ENCODE measurements at places on chromosomes 1 and 21. TPM values are rescaled to one million over a fixed set of nuclear protein-coding genes. Genes with fewer than 3 reads are reported as not detected.
A peak's percentile ranks its signal among the peaks of the same experiment; 100 is the strongest.

DNA sequence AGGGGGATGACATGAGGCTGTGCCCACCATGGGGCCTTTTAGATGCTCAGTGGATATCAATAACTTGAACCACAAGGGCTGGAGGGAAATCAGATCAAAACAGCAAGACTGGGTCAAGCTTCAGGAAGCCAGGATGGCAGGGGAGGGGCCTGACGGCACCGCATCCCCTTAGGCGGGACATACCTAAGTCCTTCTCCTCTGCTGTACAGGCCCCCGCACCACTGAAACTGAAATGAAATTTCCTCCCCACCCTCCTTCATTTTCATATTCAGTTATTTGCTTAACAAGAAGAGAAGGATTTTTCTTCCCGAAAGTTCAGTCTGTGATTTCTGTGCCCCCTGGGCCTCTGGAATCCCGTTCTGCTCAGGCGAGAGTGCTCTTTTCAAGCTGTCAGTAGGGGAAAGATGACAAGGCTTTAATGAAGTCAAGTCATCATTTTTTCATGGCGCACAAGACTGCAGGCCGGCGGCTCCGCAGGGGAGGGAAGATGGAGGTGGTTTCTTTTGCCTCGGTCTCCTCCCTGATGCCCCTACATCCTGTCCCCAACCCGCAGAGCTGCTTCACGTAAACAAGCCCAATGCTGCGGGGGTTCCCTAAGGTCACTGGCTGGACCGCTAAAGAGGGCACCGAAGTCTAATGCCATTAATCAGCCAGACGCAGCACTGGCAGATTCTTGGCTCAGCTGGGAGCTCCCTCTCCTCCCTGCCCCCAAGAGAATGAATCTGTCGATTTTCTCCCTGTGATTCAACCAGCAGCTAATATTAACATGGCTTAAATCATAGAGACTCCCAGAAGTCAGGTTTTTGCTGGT is 264.8 kb downstream of the C1orf94 start:
- H3K4me1 ChIP-seq: no peaks in the 10 kb centered on the region
- H3K4me3 ChIP-seq: no peak overlapping the region
- H3K27ac ChIP-seq: no peak overlapping the region
- H3K36me3 ChIP-seq: no peaks in the 10 kb centered on the region

DNA sequence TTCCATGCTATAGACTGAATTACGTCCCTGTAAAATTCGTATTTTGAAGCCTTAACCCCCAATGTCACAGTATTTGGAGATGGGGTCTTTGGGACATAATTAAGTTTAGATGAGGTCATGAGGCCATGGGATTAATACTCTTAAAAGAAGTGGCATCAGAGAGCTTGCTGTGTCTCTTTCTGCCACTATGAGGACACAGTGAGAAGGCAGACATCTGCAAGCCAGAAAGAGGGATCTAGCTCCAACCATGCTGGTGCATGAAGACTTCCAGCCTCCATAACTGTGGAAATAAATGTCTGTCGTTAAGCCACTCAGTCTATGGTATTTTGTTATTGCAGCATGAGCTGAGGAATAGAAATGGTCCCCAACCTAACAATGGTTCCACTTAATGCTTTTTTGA is 99.0 kb downstream of the LTN1 start:
- no peaks in the 10 kb centered on the region for H3K27me3 ChIP-seq
- H3K27ac ChIP-seq: no peak overlapping the region
- H3K36me3 ChIP-seq: no peaks in the 10 kb centered on the region
- no peaks in the 10 kb centered on the region for H3K4me1 ChIP-seq

DNA sequence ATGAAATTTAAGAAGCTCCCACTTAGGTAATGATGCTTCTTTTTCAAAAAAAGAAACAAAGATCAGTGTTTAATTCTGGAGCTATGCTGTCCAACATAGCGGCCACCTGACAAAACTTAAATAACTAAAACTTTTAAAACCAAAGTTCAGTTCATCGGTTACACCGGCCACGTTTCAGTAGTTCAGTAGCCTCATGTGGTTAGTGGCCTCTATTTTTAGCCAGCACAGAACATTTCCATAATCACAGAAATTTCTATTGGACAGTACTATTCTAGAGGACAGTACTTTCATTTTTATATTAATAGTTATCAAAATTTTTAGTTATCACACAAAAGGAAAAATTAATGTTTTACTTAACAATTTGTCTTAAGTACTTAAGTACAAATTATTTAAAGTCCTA is 141.0 kb downstream of the USP25 start:
- DNase-seq: no peak
- no peaks in the 10 kb centered on the region for H3K4me1 ChIP-seq
- H3K4me3 ChIP-seq: no peak overlapping the region
- H3K36me3 ChIP-seq: peaks cover 13% of the 10 kb centered on the region
- no peak overlapping the region for H3K27ac ChIP-seq

- DNase-seq: peak; percentile 54
- H3K27ac ChIP-seq: peak overlapping the region; percentile 85
- no peaks in the 10 kb centered on the region for H3K36me3 ChIP-seq
Measured at GRCh38 chr1:151327903-151328674, 873 bp upstream of the PI4KB start.

- DNase-seq: no peak
- peak overlapping the region; percentile 89 for H3K27ac ChIP-seq
- no peaks in the 10 kb centered on the region for H3K27me3 ChIP-seq
- peaks cover 4% of the 10 kb centered on the region for H3K4me1 ChIP-seq
- no peaks in the 10 kb centered on the region for H3K36me3 ChIP-seq
Measured at GRCh38 chr21:36079010-36079649, 9.3 kb downstream of the CBR1 start.

DNA sequence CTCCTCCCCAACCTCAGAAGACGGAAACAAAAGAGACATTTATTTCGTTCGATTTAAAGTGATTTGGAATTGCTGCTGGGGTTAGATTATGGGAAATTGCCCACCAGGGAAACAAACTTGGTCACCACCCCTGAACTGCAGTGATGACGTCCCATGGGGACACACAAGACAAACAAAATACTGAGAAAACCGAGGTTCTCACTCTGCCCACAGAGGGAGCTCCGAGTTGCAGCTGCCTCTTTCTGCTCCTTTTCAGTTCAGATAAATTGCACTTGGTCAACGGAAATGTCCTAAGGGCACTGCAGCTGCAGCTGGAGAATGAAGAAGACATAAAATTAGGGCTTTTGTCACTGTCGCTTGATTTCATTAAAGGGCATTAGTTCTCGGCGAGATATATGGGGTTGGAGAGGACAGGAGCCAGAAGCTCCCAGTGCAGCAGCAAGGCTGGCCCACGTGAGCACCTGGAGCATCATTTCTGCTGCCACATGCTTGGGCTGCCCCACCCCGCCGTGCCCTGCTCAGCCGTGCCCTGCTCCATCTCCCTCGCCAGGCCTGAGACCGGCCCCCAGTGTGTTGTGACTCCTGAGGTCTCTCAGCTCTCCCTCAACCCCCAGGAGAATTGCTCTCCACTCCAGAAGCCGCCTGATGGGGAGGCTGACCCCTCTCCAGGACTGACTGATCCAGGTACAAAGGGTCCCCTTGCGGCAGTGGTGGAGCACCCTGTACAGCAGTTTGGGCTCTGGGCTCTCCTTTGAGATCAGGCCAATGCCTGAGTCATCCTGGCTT is 231.7 kb upstream of the AJAP1 start:
- no peak overlapping the region for H3K27ac ChIP-seq
- no peaks in the 10 kb centered on the region for H3K27me3 ChIP-seq
- no peak overlapping the region for H3K4me3 ChIP-seq
- H3K36me3 ChIP-seq: no peaks in the 10 kb centered on the region
- H3K4me1 ChIP-seq: no peaks in the 10 kb centered on the region
- no peak for DNase-seq

DNA sequence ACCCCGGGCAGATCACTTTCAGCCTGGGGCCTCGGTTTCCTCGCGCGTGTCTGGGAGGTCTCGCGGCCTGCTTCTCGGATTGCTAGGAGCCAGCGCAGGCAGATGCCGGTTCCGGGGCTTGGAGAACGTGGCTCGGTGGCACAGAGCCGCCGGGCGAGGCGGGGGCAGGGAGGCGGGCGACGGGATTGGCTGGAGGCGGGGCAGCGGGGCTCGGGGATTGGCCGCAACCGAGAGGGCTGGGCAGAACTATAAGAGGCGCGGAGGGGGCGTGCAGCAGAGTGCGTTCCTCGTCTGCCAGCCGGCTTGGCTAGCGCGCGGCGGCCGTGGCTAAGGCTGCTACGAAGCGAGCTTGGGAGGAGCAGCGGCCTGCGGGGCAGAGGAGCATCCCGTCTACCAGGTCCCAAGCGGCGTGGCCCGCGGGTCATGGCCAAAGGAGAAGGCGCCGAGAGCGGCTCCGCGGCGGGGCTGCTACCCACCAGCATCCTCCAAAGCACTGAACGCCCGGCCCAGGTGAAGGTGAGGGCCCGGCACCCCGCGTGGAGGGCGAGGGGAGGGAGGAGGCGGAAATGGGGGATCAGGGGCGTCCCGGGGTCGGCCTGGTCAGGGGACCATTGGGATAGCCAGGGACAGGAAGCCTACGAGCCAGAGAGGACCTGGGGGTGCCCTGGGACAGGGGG is at the start of gene MFSD2A:
Gene MFSD2A (plus strand): TSS at position 276 of the 677 bp plus-strand sequence. CDS start 148 bp downstream, at position 424.
- no peaks in the 10 kb centered on the region for H3K27me3 ChIP-seq
- peaks cover 2% of the 10 kb centered on the region for H3K36me3 ChIP-seq
- peak; percentile 68 for DNase-seq
- peaks cover 31% of the 10 kb centered on the region for H3K4me1 ChIP-seq

GRCh38 chr1:19495799-19496526 is 10.6 kb upstream of the CAPZB start:
- H3K4me3 ChIP-seq: no peak overlapping the region
- no peaks in the 10 kb centered on the region for H3K4me1 ChIP-seq
- H3K27ac ChIP-seq: peak overlapping the region; percentile 31
- no peaks in the 10 kb centered on the region for H3K36me3 ChIP-seq
- DNase-seq: no peak

DNA sequence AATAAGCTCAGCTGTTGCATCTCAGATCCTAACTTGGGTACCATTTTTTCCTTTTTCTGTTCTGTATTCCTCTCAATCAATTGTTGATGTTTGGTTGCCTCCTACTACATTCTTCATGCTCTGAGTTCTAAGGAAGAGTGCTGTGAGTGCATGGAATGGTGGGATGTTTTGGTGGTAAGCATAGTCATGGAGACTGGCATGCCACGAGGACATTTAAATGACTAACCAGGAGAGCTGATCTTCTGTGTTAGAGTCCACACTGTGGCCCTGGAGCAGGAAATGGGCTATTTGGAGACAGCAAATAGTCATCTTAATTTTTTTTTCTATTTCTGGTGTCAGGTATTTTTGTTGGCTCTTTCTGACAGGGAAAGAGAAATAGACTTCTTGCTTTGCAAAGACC is 69.5 kb upstream of the HSD17B7 start:
- H3K36me3 ChIP-seq: no peaks in the 10 kb centered on the region
- DNase-seq: no peak
- H3K27me3 ChIP-seq: no peaks in the 10 kb centered on the region
- H3K4me3 ChIP-seq: no peak overlapping the region

- peaks cover 6% of the 10 kb centered on the region for H3K4me1 ChIP-seq
- DNase-seq: no peak
- peaks cover 8% of the 10 kb centered on the region for H3K36me3 ChIP-seq
- H3K27ac ChIP-seq: no peak overlapping the region
- H3K4me3 ChIP-seq: no peak overlapping the region
Measured at GRCh38 chr1:209844695-209845407, 17.1 kb downstream of the UTP25 start.

DNA sequence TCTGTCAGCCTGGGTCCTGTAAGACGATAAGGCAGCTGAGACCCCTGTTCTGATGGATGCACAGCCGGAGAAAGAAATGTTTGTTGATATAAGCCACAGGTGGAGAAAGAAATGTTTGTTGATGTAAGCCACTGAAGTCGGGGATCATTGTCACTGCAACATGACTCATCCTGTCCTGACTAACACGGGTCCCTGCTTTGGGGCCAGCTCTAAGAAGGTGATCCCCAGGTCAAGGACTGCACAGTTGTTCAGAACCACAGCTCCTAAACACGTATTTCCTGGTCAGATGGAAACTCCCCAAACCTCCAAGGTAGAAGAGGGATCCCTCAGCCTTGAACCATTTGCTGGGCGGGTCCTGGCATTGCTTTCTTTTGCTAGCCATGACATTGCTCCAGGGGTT is 86.4 kb upstream of the IGSF21 start:
- H3K27ac ChIP-seq: no peak overlapping the region
- H3K36me3 ChIP-seq: no peaks in the 10 kb centered on the region
- H3K27me3 ChIP-seq: peaks cover 17% of the 10 kb centered on the region
- no peaks in the 10 kb centered on the region for H3K4me1 ChIP-seq

- no peak overlapping the region for H3K27ac ChIP-seq
- H3K36me3 ChIP-seq: no peaks in the 10 kb centered on the region
Measured at GRCh38 chr1:26122988-26123973, 11.7 kb downstream of the PDIK1L start.

DNA sequence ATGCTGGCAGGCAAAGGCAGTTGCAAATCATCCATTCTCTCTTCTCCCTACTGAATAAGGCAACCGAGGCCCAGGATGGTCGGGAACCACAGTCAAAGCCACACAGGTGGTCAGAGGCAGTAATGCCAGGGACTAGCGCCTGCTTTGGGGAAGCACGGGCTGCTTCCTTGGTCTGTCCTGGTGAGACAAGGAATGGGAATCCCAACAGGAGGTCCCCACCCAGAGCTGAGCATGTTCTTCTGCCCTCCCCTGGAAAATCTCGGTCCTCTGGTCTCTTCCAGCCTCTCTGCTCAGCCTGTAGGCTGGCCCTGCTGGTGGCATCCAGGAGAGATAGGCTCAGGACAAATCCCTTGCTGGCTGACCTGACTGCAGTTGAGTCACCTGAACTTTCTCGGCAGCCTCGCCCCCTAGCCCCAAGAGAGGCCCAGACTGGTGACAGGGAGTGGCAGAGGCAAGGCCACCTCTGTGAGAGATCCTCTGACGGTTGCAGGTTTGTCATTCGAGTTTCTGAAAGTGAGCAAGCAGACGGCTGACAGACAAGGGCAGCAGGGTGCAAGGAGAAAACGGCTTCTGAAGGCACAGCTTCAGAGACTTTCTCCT is 5.8 kb downstream of the OLIG1 start:
- no peaks in the 10 kb centered on the region for H3K36me3 ChIP-seq
- H3K27me3 ChIP-seq: peaks cover 7% of the 10 kb centered on the region

The SLC2A5 gene
- total RNA-seq: 0.08 TPM

The KLF17 gene
- not detected for total RNA-seq

The LINGO4 gene
- total RNA-seq: 0.50 TPM

The THBS3 gene
- total RNA-seq: 6.9 TPM

The ZBTB17 gene
- total RNA-seq: 10.4 TPM

The SPRR5 gene
- not detected for total RNA-seq

The S100A13 gene
- total RNA-seq: 10.8 TPM

The MFAP2 gene
- total RNA-seq: 0.25 TPM

The DNM3 gene
- total RNA-seq: 3.2 TPM

The OR2L13 gene
- not detected for total RNA-seq
